ENCODE measurements at places on chromosomes 1 and 21. TPM values are rescaled to one million over a fixed set of nuclear protein-coding genes. Genes with fewer than 3 reads are reported as not detected.

GRCh38 chr1:200260597-200261335, 149.1 kb downstream of the ZNF281 start:
- no peak overlapping the region for H3K27ac ChIP-seq
- H3K4me1 ChIP-seq: no peaks in the 10 kb centered on the region
- DNase-seq: no peak

- no peaks in the 10 kb centered on the region for H3K36me3 ChIP-seq
- H3K4me1 ChIP-seq: no peaks in the 10 kb centered on the region
- no peak overlapping the region for H3K4me3 ChIP-seq
- no peak for DNase-seq
These were observed 7.7 kb upstream of the MFSD2A start for GRCh38 chr1:39947260-39947659.

GRCh38 chr1:169106921-169107602, 572 bp downstream of the ATP1B1 start:
- no peaks in the 10 kb centered on the region for H3K36me3 ChIP-seq
- H3K27me3 ChIP-seq: peaks cover 32% of the 10 kb centered on the region
- DNase-seq: peak; percentile 80
- peak overlapping the region; percentile 81 for H3K27ac ChIP-seq
- peak overlapping the region; percentile 89 for H3K4me3 ChIP-seq
- H3K4me1 ChIP-seq: peaks cover 23% of the 10 kb centered on the region

DNA sequence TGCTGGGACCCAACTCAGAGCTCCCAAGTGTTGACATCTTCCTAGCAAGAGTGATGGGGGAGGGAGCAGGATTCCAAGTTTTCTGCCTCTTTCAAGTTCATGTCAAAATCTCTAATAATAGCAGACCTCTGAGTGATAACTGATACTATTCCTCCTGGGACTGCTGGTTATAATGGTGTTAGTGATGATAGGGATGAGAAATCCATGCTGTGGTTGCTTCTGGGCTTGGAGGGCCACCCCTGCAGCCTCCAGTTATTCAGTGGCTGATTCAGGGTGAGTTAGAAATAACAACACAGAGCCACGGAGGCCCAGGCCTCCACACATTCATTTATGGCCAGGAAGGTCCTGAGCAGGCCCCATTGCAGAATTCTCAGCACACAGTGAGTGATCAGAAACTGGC, 40.6 kb upstream of the ARTN start:
- H3K4me1 ChIP-seq: no peaks in the 10 kb centered on the region
- H3K4me3 ChIP-seq: no peak overlapping the region
- H3K36me3 ChIP-seq: peaks cover 34% of the 10 kb centered on the region
- H3K27me3 ChIP-seq: no peaks in the 10 kb centered on the region
- H3K27ac ChIP-seq: no peak overlapping the region

- no peaks in the 10 kb centered on the region for H3K36me3 ChIP-seq
- no peak for DNase-seq
- H3K4me1 ChIP-seq: no peaks in the 10 kb centered on the region
These were observed 6.5 kb upstream of the ATP1A2 start for GRCh38 chr1:160108888-160109662.

DNA sequence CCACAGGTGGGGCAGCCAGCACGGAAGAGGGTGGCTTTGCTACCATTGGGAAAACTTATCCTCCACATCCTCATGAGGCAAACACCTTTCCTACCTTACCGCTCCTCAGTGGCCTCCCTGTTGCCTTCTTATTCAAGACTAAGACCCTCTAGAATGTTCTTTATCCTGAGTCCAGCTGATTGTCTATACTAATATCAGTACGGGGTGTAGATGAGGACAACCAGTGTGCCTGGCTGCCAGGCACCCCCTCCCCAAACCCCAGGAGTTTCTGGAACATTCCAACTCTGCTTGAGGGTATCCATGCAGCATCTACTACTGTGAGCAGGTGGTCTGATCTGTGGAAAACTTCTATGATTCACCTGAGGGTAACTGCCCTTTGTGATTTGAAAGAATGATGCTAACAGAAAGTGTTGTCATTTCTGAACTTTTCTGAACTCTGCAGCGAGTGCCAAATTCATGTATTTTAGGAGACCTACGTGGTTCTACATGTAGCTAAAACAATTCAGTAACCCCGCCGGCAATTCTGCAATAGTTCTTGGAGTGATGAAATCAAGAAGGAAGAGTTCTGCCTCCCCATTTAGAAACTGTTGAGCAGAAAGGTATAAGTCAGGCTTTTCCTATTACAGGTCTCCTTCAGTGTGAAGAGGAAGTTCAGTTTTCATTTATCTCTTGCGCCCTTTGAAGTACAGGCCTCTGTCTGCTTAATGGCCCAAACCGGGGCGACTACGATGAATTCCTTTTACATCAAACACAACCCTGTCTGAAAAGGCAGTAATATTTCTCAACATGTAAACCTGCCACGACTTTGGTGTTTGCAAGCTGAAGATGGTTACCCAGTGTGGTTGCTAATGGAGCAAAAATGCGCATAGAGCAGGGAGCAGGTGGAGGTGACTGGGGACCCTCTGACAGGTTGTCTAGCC, 80.4 kb downstream of the RUNX1 start:
- H3K4me1 ChIP-seq: peaks cover 49% of the 10 kb centered on the region
- DNase-seq: no peak

DNA sequence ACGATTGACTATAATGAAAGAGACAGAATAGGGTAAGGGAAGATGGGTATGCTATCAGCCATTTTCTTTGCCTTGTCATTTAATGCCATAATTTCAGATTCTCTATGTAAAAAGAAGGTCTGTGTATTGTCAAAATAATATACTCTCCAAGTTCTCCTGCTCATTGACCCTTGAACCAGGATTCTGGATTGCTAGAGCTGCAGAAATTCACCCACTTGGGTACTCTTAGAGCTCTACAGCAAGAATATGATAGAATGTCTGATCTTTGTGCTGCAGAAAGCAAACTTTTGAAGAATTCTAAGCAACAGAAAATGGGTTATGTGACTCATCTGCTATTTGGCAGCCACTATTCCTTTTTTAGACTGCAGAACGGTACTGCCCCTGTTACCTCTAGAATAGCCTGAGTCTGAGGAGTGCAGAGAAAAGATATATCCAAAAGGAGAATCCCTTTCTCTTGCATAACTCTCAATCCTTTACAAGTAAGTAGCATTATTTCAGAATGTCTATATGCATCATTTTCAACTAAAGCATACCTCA, 78.2 kb upstream of the TENT5C start:
- no peak for DNase-seq
- no peak overlapping the region for H3K27ac ChIP-seq
- H3K4me3 ChIP-seq: no peak overlapping the region
- H3K4me1 ChIP-seq: no peaks in the 10 kb centered on the region
- peaks cover 4% of the 10 kb centered on the region for H3K36me3 ChIP-seq

LAD1 gene
- not detected for total RNA-seq
